Activated CD4-positive, alpha-beta memory T cell treated with anti-CD3 and anti-CD28 coated beads for 36 hours (primary cell): ENCODE measurements at places on chromosomes 12 and 14.

DNA sequence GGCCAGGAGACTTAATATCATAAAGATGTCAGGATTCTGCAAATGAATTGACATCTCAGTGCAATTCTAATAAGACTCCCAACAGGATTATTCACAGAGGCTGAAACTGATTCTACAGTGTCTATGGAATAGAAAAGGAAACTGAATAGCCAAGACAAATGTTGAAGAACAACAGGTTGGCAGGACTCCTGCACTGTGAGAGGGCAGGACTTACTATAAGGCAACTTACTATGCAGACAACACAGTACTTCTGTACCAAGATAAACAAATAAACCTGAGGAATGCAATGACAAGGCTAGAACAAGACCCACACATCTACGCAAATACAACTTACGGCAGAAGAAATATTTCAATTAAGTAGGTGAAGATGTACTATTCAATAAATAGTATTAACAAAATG, 132.2 kb upstream of the FKBP4 start:
- DNase-seq: no peak

DNA sequence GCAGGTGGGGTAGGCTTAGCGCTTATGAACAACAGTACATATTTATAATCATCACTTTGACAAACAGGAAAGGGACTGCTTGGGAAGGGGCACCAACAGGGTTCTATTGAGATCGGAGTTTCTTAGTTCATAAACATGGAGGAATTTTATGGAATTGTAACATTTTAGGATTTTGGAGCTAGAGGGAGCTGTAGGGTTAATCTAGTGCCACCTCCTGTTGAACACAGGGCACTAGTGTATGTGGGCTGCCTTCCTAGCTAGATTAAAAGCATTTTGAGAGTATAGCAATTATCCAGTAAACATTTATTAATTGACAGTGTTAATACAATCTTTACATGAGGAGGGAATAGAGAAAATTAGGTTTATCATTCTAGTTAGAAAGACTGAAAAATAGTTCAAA, 23.1 kb upstream of the TBC1D30 start:
- DNase-seq: no peak

- DNase-seq: no peak
Observed at GRCh38 chr14:21302013-21302835, 22.3 kb downstream of the RPGRIP1 start.

GRCh38 chr14:71885301-71885700, 46.9 kb upstream of the RGS6 start:
- no peak for DNase-seq

- DNase-seq: peak; percentile 24
Observed at GRCh38 chr14:96911499-96912149, 114.4 kb downstream of the VRK1 start.

GRCh38 chr12:49902399-49903350, 1.0 kb downstream of the FAIM2 start:
- DNase-seq: no peak

DNA sequence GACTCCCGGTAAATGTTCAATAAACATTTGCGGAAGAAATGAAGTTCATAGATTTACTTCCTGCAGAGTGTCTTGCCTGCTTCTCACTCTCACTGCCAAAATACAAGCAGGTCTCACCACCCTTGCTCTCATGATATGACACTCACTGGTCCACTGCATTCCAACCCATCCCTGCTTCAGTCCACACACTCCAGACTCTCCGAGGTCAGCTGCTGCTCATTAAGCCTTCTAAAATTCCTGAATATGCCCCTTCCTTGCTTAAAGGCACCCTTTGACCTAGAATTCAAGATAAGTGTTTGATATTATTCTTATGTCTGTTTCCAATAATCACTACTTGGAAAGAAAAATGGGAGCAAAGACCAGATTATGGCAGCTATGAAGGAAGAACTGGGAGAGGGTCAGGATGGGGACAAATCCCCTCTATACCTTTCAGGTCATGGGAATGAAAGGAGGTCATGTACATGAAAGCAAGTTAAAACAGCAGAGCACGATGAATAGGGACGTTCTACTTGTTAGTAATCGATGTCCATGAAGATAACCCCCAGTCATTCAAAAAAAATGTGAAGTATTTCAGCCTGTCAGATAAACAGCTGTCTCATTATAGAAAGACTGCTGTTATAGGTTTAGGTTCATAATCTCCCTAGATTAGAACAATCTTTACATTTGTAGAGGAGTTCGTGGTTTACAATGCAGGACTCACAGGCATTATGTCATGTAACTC, 10.5 kb upstream of the NID2 start:
- no peak for DNase-seq

DNA sequence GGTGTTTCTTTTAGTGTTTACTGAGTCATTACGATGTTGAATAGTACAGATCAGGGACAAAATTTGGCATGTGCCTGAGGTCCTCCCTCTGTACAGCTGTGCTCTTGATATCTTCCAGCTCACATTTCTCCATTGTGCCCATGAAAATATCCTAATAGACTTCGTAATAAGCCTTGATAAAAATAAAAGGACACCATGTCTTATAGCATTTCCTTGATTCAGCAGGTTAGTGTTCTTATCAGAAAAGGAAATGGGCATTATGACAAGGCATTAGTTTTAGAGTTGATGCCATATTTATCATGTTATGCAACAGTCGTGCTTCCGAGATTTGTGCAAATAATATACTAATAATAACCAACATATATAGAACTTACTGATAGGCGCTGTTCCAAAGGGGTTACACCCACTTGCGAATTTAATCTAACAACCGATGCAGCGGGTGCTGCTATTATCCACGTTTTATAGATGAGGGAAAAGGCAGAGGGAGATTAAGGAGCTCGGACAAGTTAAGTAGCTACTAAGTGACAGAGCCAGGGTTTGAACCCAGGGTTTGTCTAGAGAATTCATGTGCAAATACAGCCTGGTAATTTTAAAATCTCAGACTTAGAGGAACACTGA, 15.1 kb upstream of the WNK1 start:
- no peak for DNase-seq

DNA sequence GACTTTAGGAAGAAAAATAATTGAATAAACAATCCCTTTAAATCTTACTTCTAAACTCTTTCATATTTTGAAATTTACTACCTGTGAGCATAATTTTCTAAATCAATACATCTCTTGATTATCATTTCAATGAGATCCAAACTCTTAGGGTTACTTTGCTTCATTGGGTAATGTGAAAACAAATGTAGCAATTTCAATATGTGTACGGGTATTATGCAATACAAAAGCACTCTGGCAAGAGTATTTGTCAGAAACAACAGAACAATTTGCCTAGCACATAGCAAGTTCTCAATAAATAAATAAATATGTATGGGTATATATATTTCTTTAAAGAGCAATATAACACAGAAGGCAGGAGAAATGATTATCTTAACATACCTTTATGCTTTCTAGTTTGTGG, 77.1 kb downstream of the PLEKHG7 start:
- no peak for DNase-seq

DNA sequence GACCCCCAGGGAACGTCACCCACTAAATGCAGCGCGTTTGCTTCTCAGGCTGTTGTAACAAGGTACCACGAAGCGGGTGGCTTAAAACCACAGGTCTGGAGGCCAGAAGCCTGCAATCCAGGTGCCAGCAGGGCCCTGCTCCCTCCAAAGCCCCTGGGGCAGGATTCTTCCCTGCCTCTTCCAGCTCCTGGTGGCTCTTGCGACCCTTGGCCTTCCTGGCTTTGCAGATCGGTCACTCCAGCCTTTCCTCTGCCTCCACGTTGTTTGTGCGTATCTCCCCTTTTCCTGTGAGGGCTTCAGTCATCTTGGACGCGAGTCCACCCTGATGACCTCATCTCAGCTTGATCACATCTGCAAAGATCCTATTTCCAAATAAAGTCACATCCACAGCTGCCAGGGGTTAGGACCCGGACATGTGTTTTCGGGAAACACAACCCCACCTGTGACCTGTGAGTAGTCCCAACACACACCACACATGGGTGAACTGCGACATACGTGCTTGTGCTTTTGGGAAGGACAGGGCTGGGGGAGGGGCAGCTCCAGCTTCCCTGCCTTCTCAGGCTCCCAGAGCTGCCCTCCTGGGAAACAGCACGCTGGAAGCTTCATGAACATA, 114.5 kb upstream of the NCOR2 start:
- no peak for DNase-seq

DNA sequence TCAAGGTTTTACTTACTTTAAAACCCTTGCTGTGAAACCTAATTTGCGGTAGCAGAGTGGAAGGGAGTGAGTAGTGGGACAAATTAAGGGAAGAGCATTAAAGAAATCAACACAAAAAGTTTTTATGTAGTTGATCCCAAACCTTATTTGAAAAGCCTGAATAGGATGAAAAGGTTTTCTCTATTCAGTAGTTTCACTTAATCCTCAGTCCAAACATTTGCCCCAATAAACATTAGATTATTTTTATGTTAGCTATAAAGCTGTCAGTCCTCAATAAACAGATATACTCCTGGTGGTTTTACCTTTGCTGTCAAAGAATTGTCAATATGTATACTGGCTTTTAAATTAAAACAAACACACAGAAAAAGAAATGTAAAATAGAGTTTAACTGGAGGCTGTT, 136.0 kb downstream of the PAX9 start:
- DNase-seq: no peak

DNA sequence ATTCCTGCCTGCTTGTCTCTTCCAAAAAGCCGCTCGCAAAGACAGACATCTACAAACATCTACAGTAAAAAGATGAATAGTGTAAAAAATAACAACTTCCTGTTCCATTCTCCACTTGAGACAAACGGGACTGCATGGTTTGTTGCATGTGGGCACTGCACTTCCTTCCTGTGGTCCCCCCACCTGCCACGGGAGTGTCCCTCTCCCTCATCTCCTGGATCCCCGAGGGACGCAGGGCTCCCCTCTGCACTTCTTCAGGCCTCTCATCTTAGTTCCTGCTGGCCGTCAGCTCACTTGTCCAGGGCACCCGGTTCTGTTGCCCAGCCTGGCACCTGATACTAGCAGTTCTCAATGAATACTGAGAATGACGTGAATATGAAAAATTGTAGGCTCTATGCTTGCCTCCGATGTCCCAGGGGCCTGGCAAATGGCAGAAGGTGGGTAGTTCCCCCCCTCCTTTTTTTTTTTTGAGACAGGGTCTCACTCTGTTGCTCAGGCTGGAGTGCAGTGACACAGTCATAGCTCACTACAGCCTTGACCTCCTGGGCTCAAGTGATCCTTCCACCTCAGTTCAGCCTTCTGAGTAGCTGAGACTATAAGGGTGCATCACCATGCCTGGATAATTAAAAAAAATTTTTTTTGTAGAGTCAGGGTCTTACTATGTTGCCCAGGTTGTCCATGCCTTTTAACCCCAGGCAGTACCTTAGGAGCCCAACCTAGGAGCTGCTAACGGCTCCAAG, 3.5 kb upstream of the KLC1 start:
- peak; percentile 62 for DNase-seq

- peak; percentile 54 for DNase-seq
Observed at GRCh38 chr14:21505012-21505553, 6.1 kb downstream of the METTL3 start.

GRCh38 chr14:103081951-103082350, 2.1 kb upstream of the LBHD2 start:
- DNase-seq: no peak

DNA sequence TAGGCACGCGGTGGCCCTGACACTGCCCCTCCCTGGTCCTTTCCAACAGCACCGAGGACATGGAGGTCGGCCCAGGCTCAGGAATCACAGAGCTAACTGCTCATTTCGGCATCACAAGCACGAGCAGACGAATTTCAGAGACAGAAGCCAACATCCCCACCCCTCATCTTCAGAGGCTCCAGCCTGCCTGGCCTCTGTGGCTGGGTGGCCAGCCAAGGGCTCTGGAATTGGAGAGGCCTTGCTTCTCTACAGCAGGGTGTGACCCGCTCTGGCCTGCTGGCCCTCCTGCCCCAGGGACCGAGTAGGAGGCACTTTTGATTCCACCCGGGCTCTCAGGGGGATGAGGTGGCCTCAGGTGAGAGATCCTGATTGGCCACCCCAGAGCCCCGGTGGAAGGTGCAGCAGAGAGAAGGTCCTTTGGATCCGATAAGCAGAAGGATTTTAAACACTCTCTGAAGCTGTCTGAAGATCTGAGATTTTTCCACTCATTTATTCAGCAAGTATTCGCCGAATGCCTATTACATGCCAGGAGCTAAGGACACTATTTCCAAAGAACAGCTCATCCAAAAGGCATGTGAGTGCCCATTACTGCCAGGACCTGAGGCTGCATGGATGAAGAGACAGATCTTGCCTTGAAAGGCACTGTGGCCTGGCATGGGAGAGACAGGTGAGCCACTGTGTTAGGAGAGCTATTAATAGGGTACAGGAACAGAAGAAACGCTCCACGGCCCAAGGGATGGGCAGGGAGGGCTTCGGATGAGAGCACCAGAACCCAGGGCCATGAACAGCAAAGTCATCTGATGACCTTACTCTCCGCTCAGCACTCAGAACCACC, 10.2 kb downstream of the BAG5 start:
- no peak for DNase-seq

DNA sequence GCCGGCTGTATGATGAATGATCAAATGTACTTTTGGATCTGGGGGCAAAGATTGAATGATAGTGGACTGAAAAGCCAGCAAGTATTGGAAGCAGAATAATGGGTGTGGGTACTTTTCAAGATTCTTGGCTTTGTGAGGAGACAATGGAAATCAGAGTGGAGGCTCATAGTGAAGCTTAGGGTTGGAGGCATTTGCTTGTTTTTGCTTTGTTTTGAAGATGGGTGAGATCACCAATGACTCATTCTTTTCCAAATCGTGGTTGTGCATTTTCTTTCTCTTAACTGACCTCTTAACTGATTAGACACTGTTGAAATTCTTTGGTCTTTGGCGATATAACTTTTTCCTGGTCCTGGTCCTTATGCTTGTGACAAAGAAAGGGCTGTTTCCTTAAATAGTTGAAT, 54.4 kb downstream of the PELI2 start:
- DNase-seq: no peak

DNA sequence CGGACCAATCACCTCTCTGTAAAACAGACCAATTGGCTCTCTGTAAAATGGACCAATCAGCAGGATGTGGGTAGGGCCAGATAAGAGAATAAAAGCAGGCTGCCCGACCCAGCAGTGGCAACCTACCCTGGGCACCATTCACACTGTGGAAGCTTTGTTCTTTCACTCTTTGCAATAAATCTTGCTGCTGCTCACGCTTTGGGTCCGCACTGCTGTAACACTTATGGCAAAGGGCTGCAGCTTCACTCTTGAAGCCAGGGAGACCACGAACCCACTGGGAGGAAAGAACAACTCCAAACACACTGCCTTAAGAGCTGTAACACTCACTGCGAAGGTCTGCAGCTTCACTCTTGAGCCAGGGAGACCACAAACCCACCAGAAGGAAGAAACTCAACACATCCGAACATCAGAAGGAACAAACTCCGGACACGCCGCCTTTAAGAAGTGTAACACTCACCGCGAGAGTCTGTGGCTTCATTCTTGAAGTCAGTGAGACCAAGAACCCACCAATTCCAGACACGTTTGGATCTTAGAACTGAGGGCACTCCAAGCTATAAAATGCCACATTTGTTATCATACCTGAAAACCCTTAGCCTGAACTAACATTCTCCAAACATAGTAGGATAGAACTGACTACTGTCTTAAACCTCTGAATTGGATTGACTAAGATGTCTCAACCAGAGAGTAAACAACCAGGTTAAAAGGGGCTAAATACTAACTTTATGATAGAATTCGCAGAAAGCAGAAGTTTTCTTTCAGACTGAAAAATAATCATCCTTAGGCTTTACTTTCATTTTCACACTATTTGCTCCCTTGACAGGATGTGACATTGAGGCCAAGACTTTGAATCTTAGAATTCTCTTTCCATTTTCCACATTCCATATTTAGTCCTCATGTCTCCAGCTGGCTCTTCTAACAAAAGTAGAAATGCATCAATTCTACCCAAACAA, 33.6 kb downstream of the CDKL1 start:
- DNase-seq: peak; percentile 62

GRCh38 chr12:68240079-68240478, 13.3 kb downstream of the IL22 start:
- DNase-seq: no peak
